ENCODE measurements at places on chromosomes 3 and 15.

GRCh38 chr3:83649692-83650091, 1309.1 kb upstream of the CADM2 start:
- no peak for DNase-seq

DNA sequence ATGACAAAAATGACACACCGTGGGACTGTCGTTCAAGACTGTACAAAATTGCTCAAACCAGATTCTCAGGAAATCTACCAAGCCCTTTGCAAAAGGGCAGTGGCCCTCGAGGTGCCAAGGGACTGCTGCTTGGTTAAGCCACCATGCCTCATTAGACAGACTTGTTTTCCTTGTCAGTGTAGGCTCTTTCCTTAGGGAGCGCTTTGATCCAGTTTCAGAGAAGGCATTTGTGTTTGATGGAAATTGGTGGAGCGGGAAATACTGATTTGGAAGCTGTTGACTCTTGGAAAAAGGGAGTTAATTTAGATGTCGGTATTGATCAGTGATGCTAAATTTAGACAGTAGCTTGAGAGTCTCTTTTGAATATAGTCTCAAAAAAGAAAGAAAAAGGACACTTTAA, 304.3 kb upstream of the UMPS start:
- DNase-seq: no peak

- no peak for DNase-seq
Observed at GRCh38 chr15:98419173-98419780, 229.1 kb upstream of the IGF1R start.

- peak; percentile 64 for DNase-seq
Observed at GRCh38 chr15:78241017-78241416, 6.7 kb upstream of the ACSBG1 start.

DNA sequence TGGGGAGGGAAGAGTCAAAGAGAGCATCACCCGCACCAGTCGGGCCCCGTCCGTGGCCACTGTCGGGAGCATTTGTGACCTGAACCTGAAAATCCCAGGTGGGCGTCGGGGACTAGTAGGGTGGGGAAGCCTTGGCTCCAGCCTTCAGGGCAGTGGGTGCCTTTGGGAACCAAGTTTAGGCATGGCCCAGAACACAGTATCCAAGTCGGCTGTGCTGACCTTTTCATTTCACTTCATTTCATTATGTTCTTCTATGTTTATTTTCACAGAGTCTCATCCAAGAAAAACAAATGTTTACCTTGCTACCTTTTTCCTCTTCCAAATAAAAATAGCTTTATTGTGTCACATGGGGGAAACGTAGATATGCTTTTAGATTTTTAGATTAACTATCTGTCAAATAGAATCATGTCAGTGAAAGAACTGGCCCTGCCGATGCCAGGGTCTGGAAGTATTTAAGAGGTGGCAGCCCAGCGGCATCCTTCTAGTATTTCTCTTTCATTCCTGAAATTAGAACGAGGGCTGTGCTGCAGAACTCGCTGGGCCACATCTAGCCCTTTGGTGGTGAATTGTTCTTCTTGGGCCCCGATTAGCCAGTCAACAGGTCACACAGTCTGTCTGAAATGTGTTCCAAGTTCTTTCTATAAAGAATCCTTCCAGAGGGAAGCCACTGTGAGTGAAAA, 60.5 kb downstream of the DNASE1L3 start:
- DNase-seq: no peak

DNA sequence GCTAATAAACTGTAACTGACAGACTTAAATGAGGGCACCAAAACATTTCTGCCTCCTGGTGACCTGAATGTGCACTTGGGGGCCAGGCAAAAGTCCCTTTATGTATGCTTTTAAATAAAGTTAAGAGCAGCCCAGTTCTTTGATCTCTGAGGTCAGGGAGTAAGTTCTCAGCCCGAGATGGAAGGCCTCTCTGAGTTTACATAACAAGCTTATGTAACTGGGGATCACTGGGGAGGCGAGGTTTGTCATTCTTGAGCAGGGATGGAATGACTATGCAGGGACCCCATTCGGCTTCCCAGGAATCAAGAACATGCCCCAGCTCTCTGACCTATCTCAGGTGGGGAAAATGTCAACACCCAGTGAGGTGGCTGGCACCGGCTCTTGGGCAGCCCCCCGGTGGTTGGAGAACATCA, 198.7 kb upstream of the BHLHE40 start:
- no peak for DNase-seq

DNA sequence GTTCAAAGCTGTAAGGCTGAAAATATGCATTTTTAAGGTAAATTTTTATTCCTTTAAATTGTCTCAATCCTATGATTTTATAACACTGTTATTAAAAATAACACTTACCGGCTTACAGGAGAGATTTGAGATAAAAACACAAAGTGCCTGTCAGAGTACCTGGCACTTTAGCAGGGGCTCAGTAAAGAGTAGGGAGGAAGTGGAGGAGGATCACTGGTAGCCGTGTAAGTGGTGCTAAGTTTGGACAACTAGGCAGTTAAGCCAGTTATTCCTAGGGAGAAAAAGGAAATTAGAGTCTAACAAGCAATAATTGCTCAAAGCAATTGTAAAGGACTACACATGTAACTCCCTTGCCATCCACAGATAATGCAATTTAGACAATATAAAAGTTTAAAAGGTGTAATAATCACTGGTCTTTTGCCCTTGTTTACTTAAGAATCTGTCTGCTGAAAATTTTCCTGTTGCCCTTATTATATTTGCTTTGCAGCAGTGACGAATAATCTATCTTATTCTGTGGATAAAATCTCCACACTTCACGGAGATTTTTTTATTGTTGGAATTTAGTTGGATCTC, 204.8 kb downstream of the CDIN1 start:
- DNase-seq: no peak

DNA sequence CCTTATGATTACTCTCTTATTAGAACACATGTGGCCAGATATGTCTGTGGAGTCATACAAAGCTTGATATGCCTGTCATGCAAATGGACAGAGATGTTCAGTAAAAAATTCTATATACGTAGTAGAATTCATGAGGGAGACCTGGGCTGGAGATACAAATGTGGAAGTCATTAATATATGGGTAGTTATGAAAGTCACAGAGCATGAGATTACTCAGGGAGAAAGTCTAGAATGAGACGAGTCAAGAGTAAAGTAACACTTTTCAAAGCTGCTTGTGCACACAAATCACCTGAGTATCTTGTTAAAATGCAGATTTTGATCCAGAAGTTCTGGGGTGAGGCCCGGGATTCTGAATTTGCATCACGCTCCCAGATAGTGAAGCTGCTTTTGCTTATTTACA, 28.4 kb downstream of the OXSM start:
- no peak for DNase-seq

- DNase-seq: no peak
Observed at GRCh38 chr3:193773266-193774220, 180.5 kb downstream of the OPA1 start.

GRCh38 chr3:108234387-108234957, 12.2 kb upstream of the IFT57 start:
- peak; percentile 13 for DNase-seq

GRCh38 chr3:134464689-134465365, 21.0 kb downstream of the ANAPC13 start:
- DNase-seq: no peak

Measured in astrocyte of the spinal cord (primary cell).